ENCODE measurements at places on chromosomes 5 and 9. TPM values are rescaled to one million over a fixed set of nuclear protein-coding genes. Genes with fewer than 3 reads are reported as not detected.

Gene TNFSF8
- total RNA-seq = not detected

DNA sequence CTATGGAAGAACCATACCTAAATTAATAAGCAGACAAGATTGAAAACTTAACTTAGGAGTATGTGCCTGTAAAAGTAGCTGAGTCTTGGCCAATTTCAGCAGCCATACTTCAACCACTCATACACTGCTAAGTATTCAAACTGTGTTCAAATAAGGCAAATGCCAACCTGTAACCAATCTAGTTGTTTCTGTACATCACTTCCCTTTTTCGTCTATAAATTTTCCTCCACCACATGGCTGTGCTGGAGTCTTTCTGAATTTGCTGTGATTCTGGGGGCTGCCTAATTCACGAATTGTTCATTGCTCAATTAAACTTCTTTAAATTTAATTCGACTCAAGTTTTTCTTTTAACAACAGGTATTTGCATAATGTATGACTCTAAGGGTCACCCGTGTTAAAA is 184.4 kb downstream of the PLK2 start:
- DNase-seq = no peak

GRCh38 chr9:133067813-133068212 is 6.0 kb downstream of the CEL start:
- no peak for DNase-seq

Gene CARD9
- 0.46 TPM for total RNA-seq

GRCh38 chr9:75873712-75874111 is 16.8 kb upstream of the PCSK5 start:
- DNase-seq = no peak

Gene COL5A1
- 129 TPM for total RNA-seq

DNA sequence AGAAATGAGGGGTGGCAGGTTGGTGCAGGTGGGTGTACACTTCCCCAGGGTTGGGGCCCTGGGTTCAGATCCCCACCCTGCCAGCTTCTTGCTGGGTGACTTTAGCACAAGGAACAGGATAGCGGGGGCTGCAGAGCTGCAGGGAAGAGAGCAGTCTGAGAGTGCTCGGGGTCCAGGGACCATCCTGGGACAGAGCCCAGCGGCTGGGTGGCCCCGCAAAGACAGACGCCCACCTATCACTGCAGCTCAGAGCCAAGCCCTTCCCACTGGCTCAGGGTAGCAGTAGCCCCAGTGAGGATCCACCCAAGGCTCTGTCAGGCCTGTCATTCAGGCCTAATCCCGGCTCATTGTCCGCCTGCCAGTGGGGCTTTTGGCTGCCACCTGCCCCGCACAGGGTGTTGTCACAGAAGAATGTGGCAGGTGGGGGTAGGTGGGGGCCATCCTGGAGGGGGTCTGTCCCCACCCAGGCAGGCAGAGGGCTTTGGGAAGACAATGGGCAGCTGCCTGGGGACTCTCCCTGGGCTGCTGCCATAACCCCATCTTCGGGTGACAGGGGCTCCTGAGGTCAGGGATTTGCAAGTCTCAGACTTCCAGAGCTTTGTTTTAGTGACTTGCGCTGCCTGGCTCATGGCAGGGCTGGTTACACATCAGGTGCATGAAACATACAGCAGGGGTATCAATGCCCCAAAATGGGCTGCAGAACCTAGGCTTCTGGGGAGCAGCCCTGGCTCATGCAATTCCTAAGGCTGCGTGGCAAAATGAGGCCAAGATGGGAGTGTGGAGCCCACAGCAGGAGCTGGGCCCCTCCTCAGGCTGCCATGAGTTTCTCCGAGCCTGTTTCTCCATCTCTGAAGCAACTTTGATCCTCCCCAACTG is 52.1 kb downstream of the BARX1 start:
- DNase-seq = no peak

Gene C9orf152
- not detected for total RNA-seq

Data from cardiac muscle cell (in vitro differentiated cells and primary cell).